ENCODE measurements at places on chromosomes 3 and 15.

DNA sequence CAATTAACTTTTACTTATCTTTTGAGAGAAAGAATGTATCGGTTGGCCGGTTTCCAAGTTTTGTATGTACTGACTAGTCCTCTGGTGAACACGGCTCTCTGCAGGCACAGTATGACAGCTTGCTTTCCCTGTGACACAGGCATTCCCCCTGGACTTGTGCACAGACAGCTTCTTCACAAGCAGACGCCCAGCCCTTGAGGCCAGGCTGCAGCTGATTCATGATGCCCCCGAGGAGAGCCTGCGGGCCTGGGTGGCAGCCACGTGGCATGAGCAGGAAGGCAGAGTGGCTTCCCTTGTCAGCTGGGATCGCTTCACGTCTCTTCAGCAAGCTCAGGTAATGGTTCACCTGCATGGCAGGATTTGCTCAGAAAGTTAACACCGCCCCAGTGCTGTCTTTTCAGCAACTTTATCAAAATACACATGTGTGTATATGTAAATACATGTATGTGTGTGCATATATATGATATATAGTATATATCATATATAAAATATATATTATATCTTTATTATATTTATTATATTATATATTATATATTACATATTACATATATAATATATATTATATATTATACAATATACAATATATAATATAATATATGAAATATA lies 25.5 kb downstream of the FAN1 start:
- DNase-seq = no peak

GRCh38 chr3:150721285-150722130 lies 17.8 kb upstream of the ERICH6 start:
- DNase-seq = no peak

DNA sequence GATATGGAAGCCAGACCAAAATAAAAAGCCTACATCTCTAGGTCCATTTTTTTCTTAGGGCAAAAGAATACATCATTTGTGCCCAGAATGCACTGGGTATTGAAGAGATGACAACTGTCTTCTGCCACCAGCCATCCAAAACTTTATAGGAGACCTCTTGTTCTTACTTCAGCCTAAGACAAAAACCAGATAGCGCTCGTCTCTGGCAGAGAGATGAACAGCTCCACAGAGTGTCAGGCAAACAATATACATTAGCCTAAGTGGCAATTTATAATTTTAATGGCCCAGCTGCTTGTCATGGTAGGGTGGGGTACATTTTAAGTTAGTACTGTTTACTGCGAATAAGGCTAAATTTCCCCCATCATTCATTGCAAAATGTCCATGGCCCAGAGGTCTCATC lies 38.9 kb upstream of the PIAS1 start:
- DNase-seq = no peak

DNA sequence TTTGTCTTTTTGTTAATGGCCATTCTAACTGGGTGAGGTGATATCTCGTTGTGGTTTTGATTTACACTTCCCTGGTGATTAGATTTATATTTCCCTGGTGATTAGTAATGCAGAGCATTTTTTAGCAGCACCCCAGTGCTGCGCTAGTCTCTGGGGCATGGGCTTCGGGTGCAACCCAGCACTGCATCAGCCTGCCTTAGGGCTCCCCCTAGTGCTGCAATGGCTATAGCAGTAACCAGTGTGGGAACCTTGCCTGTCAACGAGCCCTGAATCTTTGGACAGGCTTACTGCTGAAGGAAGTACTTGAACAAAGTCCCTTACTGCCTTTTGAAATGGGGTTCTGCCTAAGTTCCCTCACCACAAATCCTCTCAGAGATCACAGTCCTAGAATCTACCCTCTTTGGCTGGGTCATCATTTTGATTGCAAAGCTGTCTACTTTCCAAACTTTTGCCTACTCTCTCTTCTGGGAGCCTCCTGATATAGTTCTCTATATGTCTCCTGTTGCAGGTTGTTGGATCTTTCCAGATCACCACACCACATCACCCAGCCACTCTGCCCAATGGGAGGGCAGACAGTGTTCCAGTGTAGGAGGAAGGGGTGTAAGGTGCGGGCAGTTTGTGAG lies 79.2 kb upstream of the CCNL1 start:
- no peak for DNase-seq

GRCh38 chr15:83304861-83305703 lies 20.6 kb upstream of the BNC1 start:
- no peak for DNase-seq

- peak; percentile 81 for DNase-seq
Observed at GRCh38 chr15:24955531-24955921, 739 bp downstream of the SNRPN start.

GRCh38 chr3:96915445-96915844 lies 101.1 kb downstream of the EPHA6 start:
- no peak for DNase-seq

GRCh38 chr3:115086344-115086743 lies 60.7 kb downstream of the ZBTB20 start:
- no peak for DNase-seq

DNA sequence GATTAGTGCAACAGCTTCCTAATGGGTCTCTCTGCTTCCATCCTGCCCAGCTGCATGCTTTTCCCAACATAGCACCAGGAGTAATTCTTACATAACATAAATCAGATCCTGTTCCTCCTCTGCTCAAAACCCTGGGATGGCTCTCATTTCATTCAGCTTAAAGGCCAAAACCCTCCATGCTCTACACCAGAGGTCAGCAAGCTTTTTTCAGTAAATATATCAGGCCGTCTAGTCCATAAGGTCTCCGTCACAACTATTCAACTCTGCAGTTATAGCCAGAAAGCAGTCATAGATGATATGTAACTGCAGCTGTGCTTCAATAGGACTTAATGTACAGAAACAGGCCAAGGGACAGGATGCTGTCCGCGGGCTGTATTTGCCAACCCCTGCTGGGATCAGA lies 202.8 kb upstream of the UBE2E2 start:
- no peak for DNase-seq

DNA sequence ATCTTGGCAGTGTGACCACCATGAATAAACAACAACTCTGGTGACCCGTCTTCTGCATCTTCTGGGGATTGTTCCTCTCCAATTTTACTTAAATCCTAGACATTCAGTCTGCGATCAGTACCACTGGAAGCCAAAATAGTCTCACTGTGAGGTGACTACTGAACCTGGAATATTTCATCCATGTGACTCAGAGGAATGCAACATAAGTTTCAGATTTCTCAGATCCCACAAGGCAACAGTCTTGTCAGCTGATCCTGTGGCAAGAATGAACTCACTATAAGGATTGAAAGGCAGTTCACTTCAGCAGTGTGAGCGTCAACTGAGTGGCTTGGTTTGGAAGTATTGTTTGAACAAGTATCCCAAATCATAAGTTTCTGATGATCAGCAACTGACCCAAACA lies 13.2 kb downstream of the NSUN3 start:
- DNase-seq = no peak

- DNase-seq = peak; percentile 74
Observed at GRCh38 chr15:77860071-77860691, 217.3 kb downstream of the TBC1D2B start.

Measured in posterior vena cava (tissue), 2 donors.